ENCODE measurements at places on chromosomes 13 and 19.

GRCh38 chr13:91249861-91250260, 97.6 kb upstream of the MIR17HG start:
- no peak for DNase-seq

DNA sequence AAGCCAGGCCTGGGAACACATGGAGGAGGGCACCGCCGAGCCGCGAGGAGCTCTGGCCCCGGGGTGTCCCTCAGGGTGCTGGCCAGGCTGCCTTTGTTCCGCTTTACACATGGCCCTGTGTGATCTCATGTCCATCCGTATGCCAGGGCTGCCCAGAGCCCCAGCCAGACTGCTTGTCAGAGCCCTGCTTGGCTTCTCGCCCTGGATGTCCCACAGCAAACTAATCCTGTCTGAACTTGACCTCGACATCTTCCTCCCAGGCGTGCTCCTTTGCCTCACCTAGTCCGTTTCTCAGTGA, 14.3 kb downstream of the BCKDHA start:
- no peak for DNase-seq

GRCh38 chr13:114286808-114287207, 5.4 kb downstream of the UPF3A start:
- no peak for DNase-seq

DNA sequence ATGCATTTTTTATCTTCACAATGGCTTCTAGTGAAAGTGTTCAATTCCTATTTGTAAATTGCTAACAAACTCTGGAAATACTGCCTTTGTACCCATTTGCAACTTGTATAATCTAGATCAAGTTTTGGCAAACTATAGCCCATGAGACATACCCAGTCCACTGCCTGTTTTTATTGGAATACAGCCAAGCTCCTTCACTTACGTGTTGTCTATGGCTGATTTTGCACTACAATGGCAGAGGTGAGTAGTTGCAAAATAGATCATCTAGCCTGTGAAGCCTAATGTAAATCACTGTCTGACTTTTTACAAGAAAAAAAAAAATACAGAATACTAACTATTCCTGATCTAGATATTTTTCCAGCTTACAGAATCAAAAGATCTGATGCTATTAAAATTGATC, 37.1 kb downstream of the DZIP1 start:
- no peak for DNase-seq

GRCh38 chr19:1691589-1692290, 39.3 kb upstream of the TCF3 start:
- DNase-seq = no peak

Measured in progenitor cell of endocrine pancreas (in vitro differentiated cells).